K562 (cell line): ENCODE measurements at places on chromosomes 16 and 17.

GRCh38 chr17:57870283-57870635 is 20.4 kb upstream of the MRPS23 start:
- DNase-seq: no peak

DNA sequence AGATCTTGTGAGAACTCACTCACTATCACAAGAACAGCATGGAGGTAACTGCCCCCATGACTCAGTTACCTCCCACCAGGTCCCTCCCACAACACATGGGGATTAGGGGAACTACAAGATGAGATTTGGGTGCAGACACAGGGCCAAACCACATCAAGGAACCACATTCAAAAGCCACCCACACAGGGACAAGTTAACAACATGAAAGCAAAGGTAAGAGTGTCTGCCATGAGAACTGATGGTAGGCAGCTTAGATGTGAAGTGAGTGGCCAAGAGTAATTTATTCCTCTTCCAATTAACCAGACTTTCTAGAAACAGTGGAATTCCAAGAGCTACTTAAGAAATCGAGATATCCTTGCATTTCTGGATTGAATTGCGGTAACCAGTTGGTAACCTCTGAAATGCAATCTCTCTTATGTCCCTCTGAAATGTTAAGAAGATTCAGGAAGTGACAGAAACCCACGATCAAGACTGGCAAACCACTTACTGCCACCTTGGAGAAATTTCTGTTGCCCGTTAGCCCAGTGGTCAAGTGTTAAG is 167.4 kb upstream of the CACNG5 start:
- peak; percentile 20 for DNase-seq

DNA sequence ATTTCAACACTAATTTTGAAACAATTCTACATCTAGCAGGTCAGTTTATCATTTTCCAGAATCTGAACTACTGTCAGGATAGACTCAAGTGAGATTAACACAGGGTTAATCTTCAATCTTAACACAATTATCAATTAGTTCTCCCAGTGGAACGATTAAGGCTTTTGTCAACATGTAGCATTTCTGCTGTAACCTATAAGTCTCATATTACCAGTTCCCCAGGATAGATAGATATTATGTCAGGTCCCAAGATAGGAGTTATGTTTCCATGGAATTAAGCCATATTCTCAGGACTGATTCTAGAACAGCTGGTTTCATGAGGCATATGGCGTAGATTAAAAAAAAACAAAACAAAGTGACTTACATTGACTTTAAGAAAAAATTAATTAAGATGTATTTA is 4.4 kb upstream of the FBF1 start:
- DNase-seq: no peak

DNA sequence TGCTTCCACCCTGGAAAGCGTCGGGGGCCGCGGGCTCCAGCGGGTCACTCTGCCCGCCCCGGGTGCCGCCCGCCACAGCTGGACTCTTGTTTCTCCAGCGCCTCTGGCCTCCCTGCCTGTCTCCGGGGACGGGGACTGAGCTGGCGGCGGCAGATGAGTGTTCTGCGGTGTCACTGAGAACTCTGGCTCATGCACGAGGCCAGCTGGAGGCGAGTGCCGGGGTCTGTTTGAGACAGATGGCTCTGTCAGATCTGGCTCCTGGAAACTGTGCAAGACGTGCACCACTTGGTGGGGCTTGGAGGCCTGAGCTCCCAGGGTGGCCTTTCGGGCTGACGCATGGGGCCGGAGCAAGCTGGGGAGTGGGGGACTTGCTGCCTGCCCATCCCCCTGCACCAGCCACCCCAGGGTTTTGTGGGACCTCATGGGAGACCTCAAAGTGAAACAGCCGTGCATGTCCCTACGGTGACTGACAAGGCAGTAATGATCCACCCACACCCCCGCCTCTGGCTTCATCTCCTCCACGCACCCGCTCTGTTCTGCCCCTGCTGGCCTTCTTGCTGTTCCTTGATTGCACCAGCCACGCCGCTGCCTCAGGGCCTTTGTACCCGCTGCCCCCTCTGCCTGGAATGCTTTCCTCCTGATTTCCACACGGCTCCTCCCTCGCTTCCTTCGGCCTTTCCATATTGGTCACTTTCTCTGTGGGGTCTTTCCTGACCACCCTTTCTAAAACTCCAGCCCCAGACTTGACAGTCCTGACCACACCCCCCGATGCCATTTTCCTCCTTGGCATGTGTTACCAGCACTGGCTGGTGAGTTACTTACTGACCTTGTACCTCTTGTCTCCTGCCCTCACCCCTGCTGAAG is 174.9 kb upstream of the CIBAR2 start:
- peak; percentile 76 for DNase-seq

- no peak for DNase-seq
These were observed 39.1 kb upstream of the TOM1L1 start for GRCh38 chr17:54861471-54861983.
